ENCODE measurements at places on chromosomes 3 and 15. TPM values are rescaled to one million over a fixed set of nuclear protein-coding genes. Genes with fewer than 3 reads are reported as not detected.
A peak's percentile ranks its signal among the peaks of the same experiment; 100 is the strongest.

GRCh38 chr3:51708216-51708845, 1.5 kb downstream of the GRM2 start:
- no peaks in the 10 kb centered on the region for H3K4me1 ChIP-seq
- no peaks in the 10 kb centered on the region for H3K36me3 ChIP-seq
- DNase-seq: no peak
- H3K4me3 ChIP-seq: no peak overlapping the region
- H3K27me3 ChIP-seq: peaks cover 23% of the 10 kb centered on the region

Gene TMC3
- not detected for total RNA-seq

Gene XCR1
- not detected for total RNA-seq

DNA sequence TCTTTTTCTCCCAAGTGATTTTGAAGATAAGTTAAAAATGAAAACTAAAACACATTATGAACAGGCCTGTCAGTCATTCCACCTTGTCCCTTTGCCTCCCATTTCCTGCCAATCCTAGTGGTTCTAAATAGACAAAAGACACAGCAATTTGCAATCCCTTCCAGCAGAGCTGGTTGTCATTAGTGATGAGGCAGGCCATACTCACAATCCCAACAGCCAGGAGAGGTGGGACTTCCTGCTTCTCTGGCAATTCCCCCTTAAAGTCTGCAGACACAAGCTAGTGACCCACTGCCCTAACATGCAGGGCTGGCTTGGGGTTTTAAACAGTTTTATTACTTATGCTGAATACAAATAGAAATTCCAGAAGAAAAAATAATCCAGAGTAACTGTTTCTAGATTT, 38.4 kb upstream of the RBP1 start:
- no peak overlapping the region for H3K4me3 ChIP-seq
- no peaks in the 10 kb centered on the region for H3K4me1 ChIP-seq
- no peaks in the 10 kb centered on the region for H3K27me3 ChIP-seq
- H3K27ac ChIP-seq: no peak overlapping the region
- no peaks in the 10 kb centered on the region for H3K36me3 ChIP-seq
- DNase-seq: no peak

GRCh38 chr15:77130315-77130930, 59.5 kb upstream of the TSPAN3 start:
- peak overlapping the region; percentile 6 for H3K4me3 ChIP-seq
- DNase-seq: no peak
- no peak overlapping the region for H3K27ac ChIP-seq
- no peaks in the 10 kb centered on the region for H3K27me3 ChIP-seq

- H3K4me3 ChIP-seq: no peak overlapping the region
- no peaks in the 10 kb centered on the region for H3K27me3 ChIP-seq
- H3K4me1 ChIP-seq: no peaks in the 10 kb centered on the region
- H3K27ac ChIP-seq: no peak overlapping the region
- no peak for DNase-seq
- no peaks in the 10 kb centered on the region for H3K36me3 ChIP-seq
Measured at GRCh38 chr3:145780301-145780700, 380.7 kb downstream of the PLOD2 start.

DNA sequence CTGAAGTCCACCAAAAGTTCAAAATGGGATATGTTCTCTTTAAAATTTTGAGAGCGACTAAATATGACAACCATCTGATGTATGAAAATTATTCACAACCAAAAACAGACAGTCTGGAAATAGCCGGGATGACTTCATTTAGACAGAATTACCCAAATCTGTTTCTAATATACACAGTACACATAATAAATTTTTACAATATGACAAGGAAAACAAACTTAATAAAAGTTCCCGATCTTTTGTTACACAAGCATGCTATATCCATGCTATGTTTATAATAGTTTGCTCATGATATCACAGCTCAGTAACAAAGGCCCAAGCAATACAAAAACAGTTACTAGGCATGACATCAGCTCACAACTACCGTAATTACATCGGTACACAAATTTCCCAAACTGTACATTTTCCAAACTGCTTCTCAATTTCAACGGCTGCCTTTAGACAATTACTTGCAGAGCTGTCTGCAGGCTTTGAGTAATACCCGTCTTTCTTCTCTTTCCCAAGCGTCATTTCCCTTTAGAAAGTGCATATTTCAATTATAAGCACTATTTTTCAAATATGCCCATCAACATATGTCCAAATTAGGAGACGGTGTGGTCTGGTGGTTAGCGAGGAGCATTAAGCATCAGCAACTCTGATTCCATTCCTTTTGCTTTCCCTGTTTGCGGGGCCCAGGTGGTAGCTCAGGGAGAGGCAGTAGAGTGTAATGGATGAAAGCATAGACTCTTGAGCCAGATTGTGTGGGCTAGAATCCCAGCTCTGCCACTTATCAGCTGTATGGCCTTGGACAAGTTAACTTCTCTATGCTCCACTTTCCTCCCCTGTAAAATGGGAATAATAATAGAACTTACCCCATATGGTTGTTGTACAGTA, 481.2 kb downstream of the FOXP1 start:
- no peaks in the 10 kb centered on the region for H3K36me3 ChIP-seq
- H3K27me3 ChIP-seq: no peaks in the 10 kb centered on the region
- H3K27ac ChIP-seq: no peak overlapping the region
- H3K4me1 ChIP-seq: no peaks in the 10 kb centered on the region

DNA sequence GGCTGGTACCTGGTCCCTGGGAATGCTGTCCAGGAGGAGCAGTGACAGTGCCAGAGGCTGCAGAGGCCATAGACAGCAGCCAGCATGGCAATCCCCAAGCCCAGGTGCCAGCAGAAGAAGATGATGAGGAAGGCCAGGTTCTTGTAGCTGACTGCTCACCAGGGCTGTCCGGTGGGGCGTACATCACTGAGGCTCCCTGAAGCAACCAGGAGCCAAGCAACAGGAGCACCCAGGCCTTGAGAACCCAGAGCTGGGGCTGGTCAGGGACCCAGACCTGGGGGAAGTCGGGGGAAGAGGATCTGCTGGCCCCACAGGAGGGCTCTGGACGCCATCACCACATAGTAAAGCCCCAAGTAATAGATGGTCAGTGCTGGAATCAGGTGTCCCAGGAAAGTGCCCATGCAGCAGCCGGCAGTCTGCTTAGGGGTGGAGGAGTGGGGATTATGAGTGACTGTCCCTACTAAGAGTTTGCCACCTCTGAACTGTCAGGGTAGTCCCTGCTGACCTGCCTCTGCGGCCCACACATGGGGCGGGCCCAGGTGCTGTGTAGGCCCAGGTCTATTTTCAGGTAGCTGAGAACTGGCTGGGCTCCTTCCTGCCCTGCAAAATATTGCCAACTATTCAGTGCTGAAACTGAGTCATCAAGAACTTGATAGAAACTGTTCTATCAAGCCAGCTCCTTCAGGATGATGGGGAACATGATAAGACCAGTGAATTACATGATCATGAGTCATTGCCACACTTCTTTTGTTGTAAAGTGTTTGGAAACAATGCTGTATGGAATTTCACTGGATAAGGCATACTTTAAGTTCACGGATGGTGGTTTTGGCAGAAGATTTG, 68.7 kb downstream of the CHRD start:
- H3K4me3 ChIP-seq: no peak overlapping the region
- DNase-seq: no peak
- H3K27ac ChIP-seq: no peak overlapping the region
- H3K27me3 ChIP-seq: no peaks in the 10 kb centered on the region
- H3K36me3 ChIP-seq: no peaks in the 10 kb centered on the region

- no peak overlapping the region for H3K4me3 ChIP-seq
- H3K27ac ChIP-seq: no peak overlapping the region
- no peaks in the 10 kb centered on the region for H3K27me3 ChIP-seq
- no peaks in the 10 kb centered on the region for H3K36me3 ChIP-seq
Measured at GRCh38 chr15:81982808-81983207, 63.0 kb downstream of the MEX3B start.

Gene TRH
- not detected for total RNA-seq

GRCh38 chr3:169923831-169924230, 12.5 kb downstream of the SAMD7 start:
- no peak for DNase-seq
- H3K36me3 ChIP-seq: no peaks in the 10 kb centered on the region
- no peaks in the 10 kb centered on the region for H3K4me1 ChIP-seq
- H3K27ac ChIP-seq: no peak overlapping the region
- no peak overlapping the region for H3K4me3 ChIP-seq

Gene PRR20G
- total RNA-seq: not detected

Gene SEMA3G
- 1.5 TPM for total RNA-seq

Gene B3GNT5
- total RNA-seq: 9.7 TPM

Gene MEIS2
- 0.22 TPM for total RNA-seq

DNA sequence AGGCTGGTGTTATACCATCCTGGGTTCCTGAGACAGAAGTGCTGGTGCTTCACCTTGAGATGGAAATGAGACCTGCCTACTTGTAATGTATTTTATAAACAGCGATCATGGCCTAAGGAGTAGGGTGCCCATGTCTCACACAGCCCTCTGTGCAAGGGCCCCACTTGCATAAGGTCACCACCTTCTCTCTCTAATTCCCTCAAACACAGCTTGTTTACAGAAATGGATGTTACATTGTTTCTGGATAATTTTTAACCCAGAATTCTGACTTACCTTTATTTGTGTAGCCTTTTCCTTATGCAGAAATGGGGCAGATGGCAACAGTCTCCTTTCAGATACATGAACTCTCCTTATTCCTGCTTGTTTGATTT, 95.1 kb upstream of the UMPS start:
- H3K4me3 ChIP-seq: no peak overlapping the region
- DNase-seq: no peak
- peaks cover 13% of the 10 kb centered on the region for H3K4me1 ChIP-seq
- no peaks in the 10 kb centered on the region for H3K27me3 ChIP-seq
- H3K36me3 ChIP-seq: no peaks in the 10 kb centered on the region

Gene GABRR3
- total RNA-seq: not detected

DNA sequence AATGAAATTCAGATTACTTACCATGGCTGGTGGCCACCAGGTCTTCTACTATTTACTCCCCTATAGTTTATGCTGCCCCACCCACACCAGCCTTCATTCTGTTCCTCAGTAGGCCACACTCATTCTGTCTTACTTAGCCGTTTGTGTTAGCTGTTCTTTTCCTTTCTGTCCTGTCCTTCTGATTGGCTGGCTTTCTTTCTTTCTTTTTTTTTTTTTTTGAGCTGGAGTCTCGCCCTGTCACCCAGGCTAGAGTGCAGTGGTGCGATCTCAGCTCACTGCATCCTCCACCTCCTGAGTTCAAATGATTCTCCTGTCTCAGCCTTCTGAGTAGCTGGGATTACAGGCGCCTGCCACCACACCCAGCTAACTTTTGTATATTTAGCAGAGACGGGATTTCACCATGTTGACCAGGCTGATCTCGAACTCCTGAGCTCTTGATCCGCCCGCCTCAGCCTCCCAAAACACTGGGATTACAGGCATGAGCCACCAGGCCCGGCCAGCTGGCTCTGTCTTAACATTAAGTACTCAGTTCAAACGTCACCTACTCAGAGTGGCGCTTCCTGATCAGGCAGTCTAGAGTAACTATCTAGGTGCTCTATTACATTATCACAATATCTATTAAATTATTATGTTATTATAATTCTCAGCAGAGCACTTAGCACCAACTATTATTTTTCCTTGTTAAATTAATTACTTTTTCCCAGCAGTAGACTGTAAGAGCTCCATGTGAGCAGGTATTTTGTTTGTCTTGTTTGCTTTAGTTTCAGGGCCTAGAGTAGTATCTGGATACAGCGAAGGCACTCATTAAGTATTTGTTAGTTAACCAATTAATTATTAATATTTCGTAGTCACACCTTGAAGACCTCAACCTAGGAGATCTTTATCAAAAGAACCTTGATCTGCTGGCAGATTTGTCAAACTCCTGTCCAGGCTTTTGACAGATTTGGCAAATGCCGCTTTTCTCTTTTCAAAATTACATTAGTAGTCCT, 6.4 kb downstream of the CMSS1 start:
- no peaks in the 10 kb centered on the region for H3K4me1 ChIP-seq
- H3K4me3 ChIP-seq: no peak overlapping the region
- DNase-seq: no peak

Gene MOBP
- total RNA-seq: 0.10 TPM

- no peak overlapping the region for H3K4me3 ChIP-seq
- no peaks in the 10 kb centered on the region for H3K27me3 ChIP-seq
- 0 out of 2 replicates have a peak, but pooled peaks cover 2% of the 10 kb centered on the region for H3K36me3 ChIP-seq
- no peak overlapping the region for H3K27ac ChIP-seq
- H3K4me1 ChIP-seq: no peaks in the 10 kb centered on the region
- no peak for DNase-seq
Measured at GRCh38 chr3:130671545-130672312, 74.9 kb downstream of the PIK3R4 start.

Gene MRPS11
- total RNA-seq: 50.4 TPM

DNA sequence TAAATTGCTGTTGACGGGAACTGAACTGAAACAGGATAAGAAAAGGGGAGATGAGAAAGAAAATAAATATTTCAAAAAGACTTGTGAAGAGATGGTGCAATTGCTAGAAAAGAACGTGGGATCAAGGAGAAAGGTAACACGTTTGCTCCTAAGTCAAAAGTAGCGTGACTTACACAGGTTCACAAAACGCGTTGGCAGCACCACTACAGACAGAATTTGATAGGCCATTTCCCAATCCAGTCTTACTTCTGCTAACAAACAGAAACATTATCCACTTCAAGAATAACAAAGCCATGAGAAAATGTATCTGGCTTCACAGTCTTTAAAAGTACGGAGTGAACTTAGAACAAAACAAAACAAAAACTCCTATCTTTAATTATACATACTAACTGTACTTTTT, 75.5 kb downstream of the DPH6 start:
- H3K27me3 ChIP-seq: no peaks in the 10 kb centered on the region
- H3K27ac ChIP-seq: no peak overlapping the region
- no peaks in the 10 kb centered on the region for H3K4me1 ChIP-seq
- H3K36me3 ChIP-seq: no peaks in the 10 kb centered on the region

Data from H1 (cell line).